ENCODE measurements at places on chromosomes 7 and 10. TPM values are rescaled to one million over a fixed set of nuclear protein-coding genes. Genes with fewer than 3 reads are reported as not detected.
A peak's percentile ranks its signal among the peaks of the same experiment; 100 is the strongest.

Gene MMP21
- total RNA-seq: not detected

Gene GARIN1A
- 0.86 TPM for total RNA-seq

Gene CDK1
- total RNA-seq: 36.2 TPM

Gene TLL2
- not detected for total RNA-seq

Gene CADPS2
- 1.6 TPM for total RNA-seq

Gene ANKRD2
- total RNA-seq: 0.23 TPM

Gene RADIL
- total RNA-seq: not detected

- DNase-seq: no peak
Measured at GRCh38 chr10:125823663-125824251, 411 bp downstream of the BCCIP start.

DNA sequence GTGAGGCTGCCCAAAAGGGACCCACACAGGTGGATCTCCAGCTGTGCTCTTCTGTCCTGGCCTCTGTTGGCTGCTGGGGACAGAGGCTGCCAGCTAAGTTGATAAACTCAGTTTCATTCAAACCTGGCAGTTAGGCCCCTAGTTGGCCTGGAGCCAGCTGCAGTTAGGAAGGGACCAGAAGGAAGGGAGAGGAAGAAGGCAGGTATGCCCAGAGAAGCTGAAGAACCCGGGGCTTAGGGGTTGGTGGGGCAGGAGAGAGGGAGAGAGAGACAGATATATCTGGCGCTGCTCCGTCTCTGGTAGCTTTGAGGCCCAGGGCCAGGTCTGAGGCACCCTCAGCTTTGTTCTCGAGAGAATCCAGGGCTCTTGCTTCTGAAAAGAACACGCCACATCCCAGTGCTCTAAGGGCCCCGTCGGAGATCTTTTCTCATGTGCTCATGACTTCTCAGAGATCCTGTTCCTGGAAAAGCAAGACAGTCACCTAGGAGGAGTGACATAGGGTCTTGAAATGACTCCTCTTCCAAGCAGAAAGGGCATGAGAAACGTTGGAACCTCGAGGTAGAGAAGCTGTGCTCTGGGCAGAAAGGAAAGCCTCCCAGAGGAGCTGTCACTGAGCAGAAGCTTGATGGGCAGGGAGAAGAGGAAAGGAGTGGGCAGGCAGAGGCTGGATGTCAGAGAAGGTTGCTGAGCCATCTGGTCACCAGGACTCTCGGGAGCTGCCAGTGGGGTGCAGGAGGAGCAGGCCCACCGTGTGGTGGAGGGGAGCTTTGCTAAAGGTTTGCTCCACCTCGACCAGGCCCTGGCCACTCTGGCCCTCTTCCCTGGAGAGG, 153.6 kb downstream of the ARHGAP21 start:
- DNase-seq: no peak

- no peak for DNase-seq
Measured at GRCh38 chr10:92678206-92678605, 11.5 kb upstream of the HHEX start.

DNA sequence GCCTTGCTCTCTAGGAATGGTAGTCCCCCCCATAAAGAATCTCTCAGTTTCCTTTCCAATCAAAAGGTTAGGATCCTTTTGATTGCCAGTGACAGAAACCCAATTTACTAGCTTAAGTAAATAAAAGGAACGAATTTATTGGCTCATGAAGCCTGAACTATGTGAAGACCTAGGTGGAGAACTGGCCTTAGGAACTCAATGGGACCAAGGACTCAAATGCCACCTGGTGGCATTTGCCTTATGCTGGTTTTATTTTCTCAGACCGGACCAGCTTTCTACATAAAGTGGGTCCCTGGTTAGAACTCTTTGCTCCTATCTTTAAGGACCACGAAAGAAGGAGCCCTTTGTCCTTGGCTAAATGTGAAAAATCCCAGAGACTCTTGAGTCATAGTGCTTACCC, 25.4 kb downstream of the CFTR start:
- DNase-seq: peak; percentile 59

DNA sequence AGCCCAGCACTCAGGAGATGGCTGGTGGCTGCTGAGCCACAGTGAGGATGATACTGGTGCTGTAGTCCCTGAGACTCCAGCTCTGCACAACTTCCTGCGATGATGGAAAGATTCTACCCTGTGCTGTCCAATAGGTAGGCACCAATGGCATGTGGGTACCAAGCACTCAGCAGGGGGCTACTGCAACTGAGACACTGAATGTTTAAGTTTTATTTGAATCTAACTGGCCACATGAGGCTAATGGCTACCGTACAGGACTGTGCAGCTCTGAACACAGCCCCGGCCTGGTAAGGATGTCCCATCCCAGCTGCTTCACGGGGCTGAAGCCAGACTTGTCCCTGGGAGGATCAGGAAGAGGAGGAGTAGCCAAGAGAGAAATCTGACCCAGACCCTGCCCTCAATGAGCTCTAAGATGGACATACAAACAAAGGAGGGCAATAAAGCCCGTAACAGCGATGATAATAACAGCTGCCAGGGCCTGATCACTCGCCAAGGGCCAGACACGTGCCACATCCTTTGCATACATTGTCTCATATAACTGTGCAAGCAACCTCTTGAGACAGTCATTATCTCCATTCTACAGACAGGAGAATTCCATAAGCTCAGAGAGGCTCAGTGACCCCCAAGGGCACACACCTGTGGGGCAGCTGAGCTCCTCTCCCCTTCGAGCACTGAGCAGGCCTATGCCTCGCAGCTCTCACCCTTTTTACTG, 3.8 kb downstream of the GPRIN2 start:
- no peak for DNase-seq

GRCh38 chr7:141012696-141013344, 1.9 kb downstream of the MRPS33 start:
- no peak for DNase-seq

DNA sequence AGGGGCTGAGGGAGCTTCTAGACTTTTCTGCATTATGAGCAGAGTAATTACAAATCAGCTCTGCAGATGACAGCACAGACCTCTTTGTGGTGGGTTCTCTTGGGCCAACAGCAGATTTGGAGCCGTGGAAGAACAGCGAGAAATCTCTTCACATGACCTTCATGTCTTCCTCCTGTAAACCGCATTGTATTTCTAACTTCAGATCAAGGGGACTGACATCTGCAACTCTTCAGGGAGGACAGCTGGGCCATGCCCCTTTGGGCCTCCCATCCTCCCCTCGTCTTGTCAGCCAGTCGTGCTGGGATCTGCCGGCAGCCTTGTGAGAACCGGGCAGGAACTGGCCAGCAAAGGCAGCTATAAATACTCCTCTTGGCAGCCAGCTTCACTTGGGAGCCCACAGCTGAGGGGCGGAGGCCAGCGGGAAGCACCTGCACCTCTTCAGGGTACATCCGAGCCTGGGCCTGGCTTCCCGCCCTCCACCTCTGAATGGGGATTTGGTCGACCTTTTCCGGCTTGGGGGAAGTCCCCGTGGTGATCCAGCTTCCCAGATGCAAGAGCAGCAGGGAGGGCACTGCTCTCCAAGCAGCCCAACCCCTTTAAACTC, 54.7 kb downstream of the STEAP1B start:
- DNase-seq: peak; percentile 67

DNA sequence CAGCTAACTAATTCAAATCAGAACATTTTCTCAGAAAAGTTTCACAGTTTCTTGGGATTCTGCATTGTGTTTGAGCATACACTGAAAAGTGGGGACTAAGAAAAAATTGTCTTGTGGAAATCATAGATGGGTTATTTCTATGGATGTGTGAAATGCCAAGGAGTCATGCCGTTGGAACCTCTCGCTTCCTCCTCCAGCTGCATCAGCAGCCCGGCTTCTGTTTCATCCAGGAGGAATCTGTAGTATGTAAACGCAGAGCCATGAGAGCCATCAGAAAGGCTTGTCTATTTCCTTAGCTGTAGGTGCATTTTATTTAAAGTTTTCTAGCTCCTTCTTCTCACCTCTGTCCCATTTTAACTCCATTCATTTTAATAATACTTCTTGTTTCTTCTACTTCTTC, 1144.1 kb downstream of the GATA3 start:
- DNase-seq: no peak
